ENCODE measurements at places on chromosomes 13 and 19.
A peak's percentile ranks its signal among the peaks of the same experiment; 100 is the strongest.

- DNase-seq = no peak
These were observed 3.9 kb downstream of the MCOLN1 start for GRCh38 chr19:7526059-7526929.

GRCh38 chr13:113083402-113084061, 22.1 kb upstream of the F7 start:
- no peak for DNase-seq

- no peak for DNase-seq
These were observed 1.0 kb upstream of the CGB7 start for GRCh38 chr19:49058562-49058961.

GRCh38 chr13:78657699-78658629, 991 bp downstream of the OBI1 start:
- DNase-seq = peak; percentile 34

- no peak for DNase-seq
These were observed 103.2 kb downstream of the SOX1 start for GRCh38 chr13:112169941-112170822.

- DNase-seq = no peak
These were observed 17.5 kb upstream of the TICAM1 start for GRCh38 chr19:4849019-4849418.

GRCh38 chr13:83414393-83414792, 467.9 kb downstream of the SLITRK1 start:
- no peak for DNase-seq

- no peak for DNase-seq
These were observed 21.2 kb downstream of the RANBP3 start for GRCh38 chr19:5956728-5957127.

DNA sequence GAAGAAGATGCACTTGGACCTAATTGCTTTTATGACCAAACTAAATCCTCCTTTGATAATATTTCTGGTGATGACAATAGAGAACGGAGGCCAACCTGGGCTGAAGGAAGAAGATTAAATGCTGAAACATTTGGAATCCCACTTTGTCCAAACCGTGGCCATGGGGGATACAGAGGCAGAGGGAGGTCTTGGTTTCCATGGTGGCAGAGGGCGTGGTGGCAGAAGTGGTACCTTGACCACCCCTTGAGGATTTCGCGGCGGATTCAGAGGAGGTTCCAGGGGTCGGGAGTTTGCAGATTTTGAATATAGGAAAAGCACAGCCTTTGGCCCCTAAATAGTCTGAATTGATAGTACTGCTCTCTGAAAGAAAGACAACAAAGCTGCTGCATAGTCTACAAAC, 7.2 kb upstream of the LILRB3 start:
- no peak for DNase-seq

DNA sequence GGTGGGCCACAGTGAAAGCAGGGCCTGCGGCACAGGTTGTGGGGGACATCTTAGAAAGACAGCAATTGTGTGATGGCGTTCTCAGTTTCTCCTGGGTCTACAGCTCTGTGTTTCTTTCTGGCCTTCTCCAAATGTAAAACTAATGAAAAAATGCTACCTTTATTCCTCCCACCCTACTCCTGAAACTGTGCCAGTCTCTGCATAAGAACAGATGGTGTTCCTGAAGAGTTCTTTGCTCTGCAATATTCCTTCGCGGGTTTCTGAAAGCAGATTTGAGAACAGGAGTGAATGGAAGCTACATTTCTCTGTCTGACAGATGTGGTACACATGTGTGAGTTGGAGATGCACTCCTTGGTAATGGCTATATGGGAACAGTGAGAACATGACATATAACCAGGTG, 18.0 kb upstream of the LRCH1 start:
- DNase-seq = no peak

DNA sequence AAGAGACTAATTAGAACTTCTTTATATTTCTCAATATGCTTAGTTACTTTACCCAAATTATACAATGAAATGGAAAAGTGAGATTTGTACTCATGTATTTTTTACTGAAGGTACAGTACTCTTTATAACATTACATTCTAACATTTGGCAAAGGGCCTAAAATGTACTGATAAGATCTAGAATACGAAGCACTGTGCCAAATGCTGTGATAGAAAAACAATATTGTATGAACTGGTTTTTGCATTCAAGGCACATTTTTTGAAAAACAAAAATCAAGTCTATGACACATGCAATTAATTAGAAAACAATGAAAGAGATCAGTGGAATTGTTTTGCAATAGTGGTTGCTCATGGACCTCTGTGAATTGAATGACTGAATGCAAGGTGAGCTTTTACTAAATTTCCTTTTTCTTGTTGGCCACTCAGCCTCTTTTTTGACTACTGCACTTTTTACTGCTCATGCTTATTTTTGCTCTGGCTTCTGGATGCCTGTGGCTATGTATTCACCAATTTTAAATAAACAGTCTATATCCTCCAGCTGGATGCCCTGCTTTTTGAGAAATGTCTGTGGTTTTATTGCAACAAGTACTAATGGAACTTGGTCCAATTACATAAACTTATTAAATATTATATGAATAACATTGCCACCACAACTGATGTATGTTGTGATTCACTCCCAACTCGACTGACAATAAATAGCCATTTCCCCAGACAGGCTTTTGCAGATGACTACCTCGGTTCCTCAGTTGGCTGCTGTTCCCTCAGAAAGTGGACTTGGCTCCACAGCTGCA, 41.4 kb upstream of the OBI1 start:
- no peak for DNase-seq

- no peak for DNase-seq
These were observed 596.5 kb upstream of the KLF12 start for GRCh38 chr13:74730556-74731331.

Data from NCI-H748 treated with DMSO at 0.1 percent for 48 hours (cell line).